ENCODE measurements at places on chromosomes 7 and 10.
A peak's percentile ranks its signal among the peaks of the same experiment; 100 is the strongest.

GRCh38 chr7:150340024-150340749 is 1.2 kb downstream of the RARRES2 start:
- no peak for DNase-seq

DNA sequence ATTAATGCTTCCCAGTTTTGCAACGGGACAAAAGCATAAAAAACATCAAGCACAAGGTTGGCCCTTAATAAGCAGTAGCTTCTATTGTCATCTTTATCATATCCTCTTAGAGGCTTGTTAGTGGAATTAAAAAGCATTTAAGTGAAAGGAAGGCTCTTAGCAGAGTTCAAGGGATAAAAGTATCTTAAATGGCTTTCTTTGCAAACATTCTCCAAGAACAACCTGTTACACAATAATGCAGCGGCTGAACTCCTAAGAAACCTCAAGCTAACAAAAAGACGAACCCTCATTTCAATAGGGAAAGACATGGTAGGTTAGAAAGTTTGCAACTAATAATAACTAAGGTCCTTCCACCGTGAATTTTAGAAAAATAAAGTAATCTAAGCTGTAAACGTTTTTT is 82.1 kb downstream of the MPP7 start:
- no peak for DNase-seq

DNA sequence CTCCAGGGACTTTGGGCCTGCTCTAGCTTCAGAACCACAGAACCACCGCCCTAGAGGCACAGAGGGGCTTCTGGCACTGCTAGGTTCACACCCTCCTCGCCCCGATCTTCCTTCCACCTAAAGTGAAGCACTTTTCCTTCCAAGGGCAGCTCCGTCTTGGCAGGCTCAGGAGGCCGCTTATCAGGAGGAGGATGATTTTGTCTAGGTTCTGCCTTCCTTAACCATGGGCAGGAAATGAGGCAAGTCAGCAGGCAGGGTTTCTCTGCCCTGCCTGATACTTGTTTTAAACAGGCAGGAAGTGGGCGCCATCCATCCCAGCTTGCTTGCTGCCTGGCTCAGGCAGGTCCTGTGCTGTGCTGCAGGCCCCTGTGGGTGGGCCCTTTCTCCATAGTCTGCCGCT is 8.3 kb upstream of the ATP6V0E2 start:
- peak; percentile 47 for DNase-seq

- no peak for DNase-seq
These were observed 14.9 kb upstream of the MPP7 start for GRCh38 chr10:28317760-28318159.

DNA sequence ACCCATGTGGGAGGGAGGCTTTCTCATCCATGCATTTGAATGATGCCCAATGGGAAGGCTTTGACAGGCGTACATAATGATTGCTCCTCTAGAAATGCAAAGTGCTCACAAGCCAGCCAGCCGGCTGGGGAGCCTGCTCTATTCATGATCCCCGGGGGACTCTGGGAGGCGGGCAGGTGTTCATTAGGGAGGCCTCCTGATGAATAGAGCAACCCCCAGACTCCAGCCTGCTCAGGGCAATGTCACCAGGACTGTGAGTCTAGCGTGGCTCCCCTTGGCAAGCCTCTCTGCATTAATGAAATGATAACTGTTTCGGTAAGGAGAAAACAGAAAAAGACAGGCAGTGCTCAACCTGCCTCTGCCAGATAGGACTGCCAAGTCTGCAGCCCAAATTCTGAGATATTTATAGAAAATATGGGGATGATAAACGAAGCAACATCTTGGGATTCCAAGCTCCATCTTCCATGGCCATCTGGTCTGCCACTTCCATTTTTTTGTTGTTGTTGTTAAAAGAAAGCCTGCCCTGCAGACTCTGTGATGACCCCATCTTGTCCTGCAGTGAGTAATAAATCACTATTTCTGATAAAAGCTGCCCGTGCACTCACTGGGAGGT is 236.4 kb downstream of the PRPF18 start:
- no peak for DNase-seq

DNA sequence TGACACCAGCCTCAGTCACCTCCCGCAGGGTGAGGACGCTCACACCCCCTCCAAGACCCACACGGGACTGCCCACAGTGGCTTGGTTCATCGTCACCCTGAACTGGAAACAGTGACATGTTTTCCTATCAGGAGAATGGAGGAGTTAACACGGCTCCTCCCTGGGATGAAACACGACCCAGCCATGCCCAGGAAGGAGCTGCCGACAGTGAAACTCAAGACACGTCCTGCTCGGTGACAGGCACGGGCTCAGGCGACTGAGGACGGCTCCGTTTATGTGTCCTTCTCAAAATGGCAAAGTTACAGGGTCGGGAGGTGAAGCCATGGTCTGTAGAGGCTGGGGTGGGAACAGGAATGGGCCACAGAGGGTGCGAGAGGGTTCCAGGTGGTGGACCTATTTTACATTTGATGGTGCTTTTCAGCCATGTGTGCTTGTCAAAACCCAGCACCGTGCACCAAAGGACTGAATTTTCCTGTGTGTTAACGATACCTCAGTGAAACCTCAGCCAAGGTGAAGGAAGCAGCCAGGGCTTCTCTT is 272.4 kb downstream of the ADARB2 start:
- DNase-seq, result no peak

DNA sequence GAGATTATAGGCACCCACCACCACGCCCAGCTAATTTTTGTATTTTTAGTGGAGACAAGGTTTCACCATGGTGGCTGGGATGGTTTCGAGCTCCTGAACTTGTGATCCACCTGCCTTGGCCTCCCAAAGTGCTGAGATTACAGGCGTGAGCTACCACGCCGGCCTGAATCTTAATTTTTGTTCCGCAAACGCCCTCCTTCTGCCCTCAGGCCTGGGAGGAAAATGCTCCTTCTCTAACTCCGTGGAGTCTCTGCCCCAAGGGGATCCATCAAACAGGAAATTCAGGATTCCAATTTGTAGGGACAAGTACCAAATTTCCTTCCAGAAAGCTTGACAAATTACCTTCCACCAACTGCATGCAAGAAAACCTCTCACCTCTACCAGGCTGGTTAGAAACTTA is 43.2 kb downstream of the RBAK start:
- DNase-seq, result no peak

GRCh38 chr10:8768341-8768740 is 713.9 kb downstream of the GATA3 start:
- no peak for DNase-seq

DNA sequence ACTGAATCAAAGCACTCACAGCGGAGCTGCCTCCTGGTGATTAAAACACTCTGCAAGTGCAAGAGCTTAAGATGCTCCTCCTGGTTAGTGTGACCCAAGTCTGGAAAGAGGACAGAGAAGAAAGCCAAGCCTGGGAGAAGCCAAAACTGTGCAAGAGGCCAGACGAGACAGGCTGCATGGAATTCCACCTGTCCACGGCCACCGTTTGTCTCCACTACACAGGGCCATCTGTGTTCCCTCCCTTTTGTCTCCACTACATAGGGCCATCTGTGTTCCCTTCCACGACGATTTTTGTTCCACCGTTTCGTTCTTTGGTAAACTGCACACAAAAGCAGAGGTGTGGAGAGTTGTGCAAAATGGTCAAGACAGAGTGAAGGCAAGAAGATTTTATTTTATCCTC is 233.0 kb downstream of the DIP2C start:
- DNase-seq, result no peak

DNA sequence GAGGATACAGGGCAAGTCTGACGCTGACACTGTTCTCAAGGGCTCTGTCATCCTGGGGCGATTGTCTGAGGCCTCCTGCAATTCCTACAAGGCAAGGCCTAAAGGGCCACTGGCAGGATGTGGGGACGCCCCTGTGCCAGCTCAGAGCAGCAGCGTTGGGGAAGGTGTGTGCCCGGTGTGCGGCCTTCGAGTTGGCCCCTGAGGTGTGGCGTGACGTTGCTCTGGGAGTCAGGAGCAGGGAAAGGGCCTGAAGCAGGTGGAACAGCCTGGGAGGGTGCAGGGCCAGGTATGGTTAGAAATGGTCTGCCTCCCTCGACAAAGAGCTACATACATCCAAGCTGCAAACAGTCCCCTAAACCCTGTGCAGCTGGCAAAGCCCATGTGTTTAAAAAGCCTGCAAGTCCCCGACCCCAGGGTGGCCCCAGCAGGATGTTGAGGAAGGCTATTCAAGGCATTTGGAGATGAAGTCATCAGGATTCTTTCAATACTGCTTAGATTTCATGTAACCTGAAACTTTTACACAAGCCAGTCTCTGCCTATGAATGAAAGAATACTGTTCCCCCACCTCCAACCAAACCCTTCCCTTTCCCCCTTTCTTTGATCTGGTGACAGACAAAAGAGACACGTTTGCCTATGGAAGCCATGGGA is 142.5 kb upstream of the TNS3 start:
- no peak for DNase-seq
